ENCODE measurements at places on chromosomes 7 and 10.
A peak's percentile ranks its signal among the peaks of the same experiment; 100 is the strongest.

GRCh38 chr10:127577376-127578258 lies 28.5 kb downstream of the NPS start:
- peak; percentile 17 for DNase-seq

GRCh38 chr10:95434583-95434982 lies 126.6 kb downstream of the SORBS1 start:
- DNase-seq: no peak

DNA sequence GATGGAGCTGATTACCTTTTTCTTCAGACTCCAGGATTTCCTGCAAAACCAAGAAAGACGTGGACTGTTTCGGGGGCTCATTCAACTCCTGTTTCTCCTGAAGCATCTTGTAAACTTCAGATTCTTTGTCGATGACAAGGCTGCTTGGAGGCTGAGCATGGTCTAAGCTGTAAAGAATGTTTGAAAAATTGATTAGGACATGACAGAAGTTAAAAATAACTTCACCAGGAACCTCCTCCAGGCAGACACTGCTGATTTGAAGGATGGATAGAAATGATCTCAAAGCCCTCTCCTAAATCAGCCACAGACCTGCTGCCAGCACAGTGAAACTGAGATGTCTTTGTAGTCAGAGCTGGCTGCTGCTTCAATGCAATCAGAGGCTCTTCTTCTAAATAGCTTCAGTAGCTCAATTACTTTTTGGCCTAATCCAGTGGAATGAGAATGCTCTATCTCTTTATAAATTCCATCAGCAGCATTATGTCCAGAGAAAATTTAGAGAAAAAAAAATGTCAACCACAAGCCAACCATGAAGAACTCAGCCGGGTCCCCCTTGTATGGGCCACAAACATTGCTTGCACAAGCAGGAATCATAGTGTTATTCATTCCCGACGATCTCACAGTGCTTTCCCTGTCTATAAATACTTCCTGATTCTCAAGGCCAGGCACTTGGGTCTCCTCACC lies 43.5 kb downstream of the PDLIM1 start:
- DNase-seq: no peak

DNA sequence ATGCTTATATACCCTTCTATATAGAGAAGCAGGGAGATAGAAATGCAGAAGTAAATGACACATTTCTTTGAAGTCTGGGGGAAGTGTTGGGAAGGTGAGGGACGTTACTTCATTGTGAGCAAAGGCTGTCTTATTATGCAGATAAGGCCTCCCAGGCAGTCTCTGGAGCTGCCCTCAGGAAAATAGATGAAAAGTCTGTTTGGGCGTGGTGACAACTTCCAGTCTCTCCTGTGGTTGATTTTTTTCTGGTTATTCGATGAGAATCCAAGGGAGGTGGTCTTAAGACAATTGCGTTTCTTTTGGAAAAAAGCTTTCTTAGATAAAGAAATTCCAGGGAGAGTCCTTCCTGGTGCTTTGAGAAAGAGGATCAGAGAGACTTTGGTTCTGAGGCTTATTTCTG lies 84.0 kb downstream of the NEUROD6 start:
- no peak for DNase-seq

- no peak for DNase-seq
These were observed 48.6 kb downstream of the ARHGAP19 start for GRCh38 chr10:97243836-97244235.

DNA sequence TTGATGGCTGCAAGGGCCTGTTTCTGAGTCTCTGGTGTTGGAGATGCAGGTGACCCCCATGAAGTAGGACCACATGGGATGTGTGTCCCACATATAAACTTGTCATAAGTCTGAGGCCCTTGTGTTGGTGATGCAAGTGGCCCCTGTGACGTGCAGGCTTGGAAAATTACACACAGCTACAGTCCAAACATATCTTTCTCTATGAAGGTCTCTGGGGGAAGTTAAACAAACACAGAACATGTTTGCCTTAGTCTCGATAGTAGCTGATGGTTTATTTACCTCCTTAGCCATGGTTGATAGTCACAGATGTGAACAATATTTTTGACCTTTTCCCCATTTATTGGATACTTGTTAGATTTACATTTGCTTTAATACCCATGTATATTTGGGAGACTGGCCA lies 64.7 kb downstream of the ADCY1 start:
- no peak for DNase-seq

DNA sequence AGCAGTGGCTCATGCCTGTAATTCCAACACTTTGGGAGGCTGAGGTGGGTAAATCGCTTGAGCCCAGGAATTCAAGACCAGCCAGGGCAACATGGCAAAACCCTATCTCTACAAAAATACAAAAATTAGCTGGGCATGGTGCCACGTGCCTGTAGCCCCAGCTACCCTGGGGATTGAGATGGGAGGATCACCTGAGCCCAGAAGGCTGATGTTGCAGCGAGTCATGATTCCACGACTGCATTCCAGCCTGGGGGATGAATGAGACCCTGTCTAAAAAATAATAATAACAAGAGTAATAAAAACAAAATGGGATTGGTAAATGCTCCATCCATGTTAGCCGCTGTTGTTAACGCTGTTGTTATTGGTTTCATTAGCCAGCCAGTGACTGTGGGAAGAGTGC lies 1.3 kb upstream of the HKDC1 start:
- no peak for DNase-seq

DNA sequence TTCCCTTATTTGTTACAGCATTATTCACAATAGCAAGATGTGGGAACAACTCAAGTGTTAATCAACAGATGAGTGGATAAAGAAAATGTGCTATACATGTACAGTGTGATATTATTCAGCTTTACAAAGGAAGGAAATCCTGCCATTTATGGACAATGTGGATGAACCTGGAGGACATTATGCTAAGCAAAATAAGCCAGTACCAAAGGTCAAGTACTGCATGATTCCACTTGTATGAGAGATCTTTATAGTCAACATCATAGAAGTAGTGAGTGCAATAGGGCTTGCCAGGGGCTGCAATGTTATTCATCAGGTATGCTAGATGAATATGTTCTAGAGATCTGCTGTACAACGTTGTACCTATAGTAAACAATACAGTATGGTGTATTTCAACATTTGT lies 138.5 kb upstream of the AGR3 start:
- DNase-seq: no peak

- DNase-seq: no peak
These were observed 23.9 kb upstream of the SPAM1 start for GRCh38 chr7:123901101-123901500.

Measured in SK-N-SH (cell line).